ENCODE measurements at places on chromosomes 7 and 10. TPM values are rescaled to one million over a fixed set of nuclear protein-coding genes. Genes with fewer than 3 reads are reported as not detected.
A peak's percentile ranks its signal among the peaks of the same experiment; 100 is the strongest.

GRCh38 chr7:2800931-2801688 is 43.0 kb downstream of the GNA12 start:
- DNase-seq, result peak; percentile 83

DNA sequence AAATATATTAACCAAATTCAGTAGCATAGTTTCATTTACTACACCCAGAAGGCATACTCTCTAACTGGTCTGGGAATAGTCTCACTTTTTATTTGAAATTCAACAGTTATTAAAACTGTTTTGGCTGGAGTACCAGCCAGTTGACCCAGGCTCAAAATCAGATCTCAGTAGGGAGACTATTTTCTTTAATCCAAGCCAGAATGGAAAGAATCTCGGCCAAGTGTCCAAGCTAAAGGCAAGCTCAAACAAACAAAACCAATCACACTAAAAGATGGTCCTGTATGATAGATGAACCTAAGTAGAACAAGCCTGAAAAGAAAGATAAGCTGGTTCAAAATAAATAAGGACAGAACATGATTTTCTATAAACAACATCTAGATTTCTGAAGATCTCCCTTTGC is 259.6 kb upstream of the POM121L12 start:
- DNase-seq, result no peak

The CPN1 gene
- not detected for total RNA-seq

The PRKRIP1 gene
- total RNA-seq, result 14.6 TPM

Measured in right cardiac atrium (tissue), 5 donors.